Spleen (tissue), 13 donors: ENCODE measurements at places on chromosomes 2 and 18.

DNA sequence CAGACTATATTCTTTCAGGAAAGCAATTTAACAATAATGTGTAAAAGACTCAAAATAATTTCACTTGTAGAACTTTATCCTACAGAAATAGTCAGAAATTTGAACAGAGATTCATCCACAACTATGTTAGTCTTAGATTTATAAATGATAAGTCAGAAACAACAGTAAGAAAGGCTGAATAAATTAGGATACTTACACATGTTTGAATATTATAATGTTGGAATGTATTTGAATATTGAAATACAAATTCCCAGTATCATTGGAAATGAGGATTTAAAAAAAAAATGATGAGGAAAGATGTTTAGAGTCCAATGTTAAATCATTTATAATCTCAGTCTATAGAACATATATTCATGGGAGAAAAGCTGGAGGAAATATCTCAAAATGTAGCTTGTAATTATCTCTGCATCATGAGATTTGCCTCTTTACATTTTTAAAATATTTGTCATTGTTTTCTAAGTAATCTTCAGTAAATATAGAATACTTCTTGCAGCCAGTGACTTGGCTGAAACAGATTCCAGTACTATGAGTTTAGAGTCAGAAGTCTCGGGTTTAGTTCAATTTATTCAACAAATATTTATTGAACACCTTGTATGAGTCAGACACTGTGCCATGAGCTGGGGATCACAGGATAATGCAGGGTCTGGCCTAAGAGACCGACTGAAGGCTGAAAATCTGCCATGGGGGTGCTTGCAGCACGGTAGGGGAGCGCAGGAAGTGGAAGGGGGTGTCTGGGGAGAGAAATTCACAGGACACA, 32.3 kb downstream of the CXCR4 start:
- no peak for DNase-seq

DNA sequence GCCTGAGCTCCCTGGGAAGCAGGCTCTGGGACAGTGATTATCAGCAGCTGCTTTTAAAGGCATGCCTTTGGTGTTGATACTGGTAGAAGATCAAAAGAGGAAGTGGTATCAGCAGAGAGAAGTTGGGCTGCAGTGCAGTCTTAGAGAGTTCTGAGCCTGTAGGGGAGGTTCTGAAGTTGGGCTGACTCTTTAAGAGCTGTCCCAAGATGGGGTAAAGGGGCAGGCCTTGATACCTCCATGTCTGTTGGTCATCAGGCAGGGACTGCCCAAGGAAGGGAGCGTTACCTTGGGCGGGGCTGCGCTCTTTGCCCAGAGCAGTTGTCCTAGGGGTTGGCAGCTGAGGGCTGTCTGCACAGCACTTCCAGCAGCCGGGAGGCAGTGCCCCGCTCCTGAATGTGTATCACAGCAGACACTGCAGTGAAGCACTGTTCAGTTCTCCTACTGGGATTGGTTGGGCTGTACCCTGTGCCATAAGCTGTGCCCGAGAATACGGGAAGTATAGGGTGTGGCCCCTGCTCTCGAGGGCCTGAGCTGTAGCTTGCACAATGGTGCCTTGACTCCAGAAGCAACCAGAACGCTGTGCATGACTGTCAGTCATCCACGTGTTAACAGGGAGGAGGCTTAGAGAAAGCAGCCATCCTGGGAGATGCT, 177.0 kb downstream of the CTIF start:
- peak; percentile 76 for DNase-seq

- peak; percentile 47 for DNase-seq
These were observed 455.1 kb upstream of the HS6ST1 start for GRCh38 chr2:128773641-128774319.

- no peak for DNase-seq
These were observed 9.9 kb downstream of the IER3IP1 start for GRCh38 chr18:47166294-47166693.

GRCh38 chr2:85194780-85195480, 61.7 kb downstream of the TCF7L1 start:
- DNase-seq: no peak

GRCh38 chr2:178386986-178387597, 63.9 kb downstream of the PRKRA start:
- no peak for DNase-seq

DNA sequence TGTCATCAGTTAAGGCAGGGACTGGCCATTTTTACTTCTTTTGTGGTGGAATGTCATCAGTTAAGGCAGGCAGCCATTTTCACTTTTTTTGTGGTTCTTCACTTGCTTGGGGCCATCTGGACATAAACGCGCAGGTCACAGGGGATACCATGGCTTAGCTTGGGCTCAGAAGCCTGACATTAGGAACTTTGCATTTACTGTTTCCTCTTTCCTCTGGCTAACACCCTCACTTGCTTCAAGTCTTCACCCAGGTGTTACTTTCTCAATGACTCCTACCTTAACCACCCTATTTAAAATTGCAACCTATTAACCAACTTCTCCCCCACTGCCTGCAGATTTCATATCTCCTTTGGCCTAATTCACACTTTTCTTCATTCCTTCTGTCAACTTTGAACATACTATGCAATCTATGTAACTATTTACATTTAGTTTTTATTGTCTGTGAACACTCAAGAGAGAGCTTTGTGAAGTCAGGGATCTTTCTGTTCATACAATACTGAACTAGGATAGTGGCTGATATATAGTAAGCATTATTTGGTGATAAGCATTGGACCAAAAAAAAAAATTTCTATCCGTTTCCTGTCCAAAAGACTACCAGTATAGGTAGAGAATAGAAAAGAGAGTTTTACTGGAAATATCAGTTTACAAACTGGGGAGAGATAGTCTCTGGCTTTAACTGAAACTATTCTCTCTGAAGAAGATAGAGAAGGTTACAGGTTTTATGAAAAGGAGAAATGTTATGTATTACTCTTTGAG, 600.1 kb upstream of the ZNF804A start:
- DNase-seq: no peak

DNA sequence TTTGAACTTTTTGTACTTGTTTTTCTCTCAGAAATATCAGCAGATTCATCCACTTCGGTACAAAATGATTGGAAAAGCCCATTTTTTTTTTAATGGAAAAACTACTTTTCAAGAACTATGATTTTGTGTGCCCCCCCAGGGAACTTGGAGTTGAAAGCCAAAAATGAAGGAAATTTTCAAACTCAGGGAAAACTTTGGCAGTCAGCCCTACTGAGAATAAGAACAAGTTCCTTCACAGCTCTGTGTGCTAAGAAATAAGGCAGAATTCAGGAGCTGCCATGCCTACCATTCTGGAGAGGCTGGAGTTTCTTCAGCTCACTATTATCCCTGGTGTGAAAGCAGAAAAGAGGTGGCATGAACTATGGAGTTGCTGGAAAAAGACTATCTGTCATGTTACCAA, 226.0 kb upstream of the SLC35G4 start:
- no peak for DNase-seq

DNA sequence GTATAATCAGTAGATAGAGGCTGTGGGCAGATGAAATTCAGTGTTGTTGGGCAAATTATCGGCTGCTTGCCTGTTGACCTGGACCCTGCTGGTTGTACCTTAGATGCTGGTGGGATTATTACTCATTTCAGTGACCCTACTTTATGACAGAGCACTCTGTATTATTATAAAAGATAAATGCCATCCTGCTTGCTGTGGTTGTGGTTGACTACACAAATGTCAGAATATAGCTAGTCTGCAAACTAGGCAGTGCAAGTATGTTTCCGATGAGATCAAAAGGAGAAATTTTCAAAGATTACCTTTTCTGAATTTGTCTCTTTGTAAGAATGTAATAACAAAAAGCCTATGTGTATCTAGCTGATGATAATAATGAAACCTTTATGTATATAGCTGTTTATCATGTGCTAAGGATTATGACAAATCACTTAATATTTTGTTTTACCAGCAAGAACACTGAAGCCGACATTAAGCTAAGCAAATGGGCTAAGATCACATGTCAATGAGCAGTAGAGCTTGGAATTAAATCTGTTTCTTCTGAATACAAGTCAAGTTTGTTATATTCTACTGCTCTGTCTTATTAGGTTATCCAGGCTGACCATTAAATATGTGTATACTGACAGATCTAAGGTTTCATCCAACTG, 219.2 kb downstream of the CAMKMT start:
- DNase-seq: no peak

GRCh38 chr2:9638532-9638931, 7.7 kb upstream of the YWHAQ start:
- DNase-seq: no peak

DNA sequence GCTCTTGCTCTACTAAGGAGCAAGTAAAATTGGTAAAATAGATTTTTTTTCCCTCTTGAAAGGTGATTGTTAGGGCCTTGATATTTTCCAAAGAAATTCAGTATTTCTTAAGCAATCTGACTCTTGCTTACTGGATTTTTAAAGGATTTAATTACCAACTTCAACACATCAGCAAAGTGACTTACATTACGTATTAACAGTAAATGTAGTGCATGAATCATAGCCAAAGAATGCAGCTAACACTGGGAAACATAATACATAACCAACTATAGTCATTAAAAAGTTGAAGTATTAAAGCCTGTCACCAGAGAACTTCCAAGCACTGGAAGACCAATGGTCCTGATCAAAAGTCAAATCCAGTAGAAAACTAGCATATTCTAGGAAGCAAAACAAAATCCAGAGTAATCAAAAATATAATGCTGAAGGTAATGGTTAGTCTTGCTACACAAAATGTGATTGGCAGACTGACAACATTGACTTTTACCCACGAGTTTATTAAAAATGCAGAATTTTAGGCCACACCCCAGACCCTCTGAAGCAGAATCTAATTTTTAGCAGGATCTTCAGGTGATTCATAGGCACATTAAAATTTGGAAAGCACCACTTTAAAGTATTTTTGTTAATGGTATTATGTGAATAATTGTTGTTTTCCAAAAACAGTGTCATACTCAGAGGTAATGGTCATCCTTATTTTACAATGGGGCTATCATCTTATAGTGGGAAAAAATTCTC, 31.8 kb upstream of the CAVIN2 start:
- no peak for DNase-seq

- no peak for DNase-seq
These were observed 287.3 kb downstream of the ZNF385B start for GRCh38 chr2:179574061-179574519.

- DNase-seq: no peak
These were observed 492 bp downstream of the COLEC11 start for GRCh38 chr2:3595404-3595803.

GRCh38 chr2:155599834-155600233, 732.7 kb downstream of the NR4A2 start:
- peak; percentile 47 for DNase-seq

- no peak for DNase-seq
These were observed 7.7 kb upstream of the DSG3 start for GRCh38 chr18:31439807-31440325.

DNA sequence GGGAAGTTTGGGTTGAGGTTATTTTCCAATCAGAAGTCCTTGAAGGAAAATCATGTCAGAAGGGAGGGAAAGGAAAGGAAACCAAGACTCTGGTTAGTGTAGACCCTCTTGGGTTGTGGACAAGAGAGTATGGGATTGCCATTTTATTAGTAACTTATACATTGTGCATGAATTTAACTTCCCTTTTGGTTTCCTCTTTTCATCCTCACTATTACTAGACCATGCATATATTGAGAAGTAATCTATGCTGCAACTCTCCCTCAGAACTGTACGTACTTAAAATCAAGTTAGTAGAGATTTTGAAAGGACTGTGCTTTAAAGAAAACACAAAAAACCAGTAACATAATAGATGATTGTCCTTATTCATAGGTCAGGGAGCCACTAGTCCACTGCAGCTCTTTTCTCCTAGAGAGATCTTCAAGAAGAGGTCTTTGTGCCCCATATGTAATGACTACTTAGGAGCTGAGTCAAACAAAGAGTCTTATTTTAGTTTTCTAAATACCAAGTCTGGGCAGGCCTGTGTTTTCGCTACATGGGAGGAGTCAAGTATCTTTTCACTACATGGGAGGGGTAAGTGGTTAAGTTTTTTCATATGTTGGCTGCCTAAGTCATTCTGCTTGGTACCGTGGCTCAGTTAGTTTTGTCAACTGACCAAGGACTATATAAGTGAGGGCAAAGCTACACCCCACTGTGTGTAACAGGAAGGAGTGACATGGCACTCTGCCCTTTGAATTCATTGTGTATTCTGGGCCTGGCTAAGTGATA, 25.2 kb upstream of the FAM117B start:
- no peak for DNase-seq

DNA sequence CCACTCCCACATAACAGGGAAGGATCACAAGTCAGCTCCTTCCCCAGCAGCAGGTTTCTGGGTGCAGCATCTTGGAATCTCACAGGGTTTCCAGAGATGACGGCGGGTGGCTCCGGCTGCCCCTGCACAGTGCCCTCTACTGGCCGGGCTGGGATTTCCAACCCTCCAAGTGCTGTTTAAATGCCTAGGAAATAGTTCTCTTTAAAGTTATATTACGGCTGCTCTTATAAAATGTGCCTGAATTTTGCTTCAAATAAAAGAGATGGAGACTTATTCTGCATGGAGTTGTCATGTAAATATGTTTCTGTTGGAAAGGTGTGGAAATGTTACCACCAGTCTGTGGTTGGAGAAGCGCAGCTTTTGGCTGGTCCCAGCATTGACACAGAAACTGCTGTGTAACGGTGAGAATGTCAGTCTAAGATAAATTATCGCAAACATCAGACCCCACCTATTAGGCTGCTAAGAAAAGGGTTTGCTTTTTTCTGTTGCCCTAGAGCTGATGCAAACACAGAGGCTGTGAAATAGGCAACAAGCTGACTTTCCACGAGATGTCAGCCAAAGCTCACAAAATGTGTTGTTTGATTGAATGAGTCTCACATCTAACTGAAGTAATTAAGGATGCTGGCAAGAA, 3.3 kb upstream of the HJURP start:
- peak; percentile 86 for DNase-seq

- no peak for DNase-seq
These were observed 7.9 kb downstream of the NEDD4L start for GRCh38 chr18:58051765-58052460.

GRCh38 chr2:86584151-86584913, 21.1 kb upstream of the CHMP3 start:
- no peak for DNase-seq

DNA sequence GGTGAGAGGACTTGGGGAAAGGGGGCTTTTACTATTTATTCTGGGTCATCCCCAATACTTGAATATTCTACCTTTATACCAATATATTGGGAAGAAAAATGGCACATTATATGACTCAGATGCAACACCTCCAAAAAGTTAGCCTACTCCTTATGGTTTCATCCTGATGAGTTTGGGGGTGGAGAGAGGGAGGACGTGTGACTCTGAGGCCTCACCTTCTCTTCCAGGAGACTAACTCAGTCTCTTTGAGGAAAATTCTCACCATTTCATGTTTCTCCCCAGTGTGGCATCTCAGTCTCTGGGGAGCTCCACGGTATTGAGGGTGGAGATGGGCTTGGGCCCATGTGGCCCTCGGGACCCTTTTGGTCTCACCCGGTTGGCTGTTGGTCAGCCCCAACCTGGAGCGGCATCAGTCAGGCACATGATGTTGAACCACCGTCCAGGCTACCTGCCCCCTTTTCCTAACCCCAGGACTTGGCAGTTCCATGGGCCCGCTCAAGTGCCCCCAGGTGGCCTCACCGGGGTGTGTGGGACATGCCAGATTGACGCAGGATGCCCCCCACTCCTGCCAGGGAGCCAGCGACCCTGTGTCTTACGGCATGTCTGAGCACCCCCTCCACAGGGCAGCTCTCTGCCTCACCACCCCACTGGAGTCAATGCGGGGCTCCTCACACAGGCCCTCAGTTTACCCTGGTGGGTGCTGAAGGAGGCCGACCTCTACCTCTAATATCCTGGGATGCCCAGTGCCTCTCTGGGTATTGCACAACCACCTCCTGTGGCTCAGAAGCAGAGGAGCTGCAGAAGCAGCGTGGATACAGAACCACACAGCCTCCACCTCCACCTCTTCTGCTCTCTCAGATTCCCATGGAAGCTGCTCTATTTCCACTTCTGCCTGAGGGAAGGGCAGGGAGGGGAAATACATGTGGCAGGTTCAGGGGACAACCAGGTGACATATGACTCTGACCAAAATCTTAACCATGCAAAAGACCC, 297.4 kb downstream of the EIPR1 start:
- peak; percentile 75 for DNase-seq
